ENCODE measurements at places on chromosomes 1 and 21.

DNA sequence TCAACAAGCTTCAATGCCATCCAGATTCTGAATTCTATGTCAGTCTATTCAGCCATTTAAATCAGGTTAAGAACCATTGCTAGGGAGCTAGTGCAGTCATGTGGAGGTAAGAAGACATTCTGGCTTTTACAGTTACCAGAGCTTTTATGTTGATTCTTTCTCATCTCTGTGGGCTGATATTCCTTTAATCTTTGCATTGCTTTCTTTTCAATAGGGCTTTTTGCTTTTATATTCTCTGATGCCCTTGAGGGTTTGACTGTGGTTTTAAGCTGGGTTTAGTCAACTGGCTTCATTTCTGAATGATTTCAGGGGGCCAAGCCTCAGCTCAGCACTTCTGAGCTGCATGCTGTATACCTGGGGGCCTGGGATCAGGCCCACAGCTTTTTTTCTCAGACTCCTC is 51.0 kb upstream of the GORAB start:
- no peak for DNase-seq

GRCh38 chr1:77024500-77024899 is 157.2 kb downstream of the ST6GALNAC5 start:
- no peak for DNase-seq

DNA sequence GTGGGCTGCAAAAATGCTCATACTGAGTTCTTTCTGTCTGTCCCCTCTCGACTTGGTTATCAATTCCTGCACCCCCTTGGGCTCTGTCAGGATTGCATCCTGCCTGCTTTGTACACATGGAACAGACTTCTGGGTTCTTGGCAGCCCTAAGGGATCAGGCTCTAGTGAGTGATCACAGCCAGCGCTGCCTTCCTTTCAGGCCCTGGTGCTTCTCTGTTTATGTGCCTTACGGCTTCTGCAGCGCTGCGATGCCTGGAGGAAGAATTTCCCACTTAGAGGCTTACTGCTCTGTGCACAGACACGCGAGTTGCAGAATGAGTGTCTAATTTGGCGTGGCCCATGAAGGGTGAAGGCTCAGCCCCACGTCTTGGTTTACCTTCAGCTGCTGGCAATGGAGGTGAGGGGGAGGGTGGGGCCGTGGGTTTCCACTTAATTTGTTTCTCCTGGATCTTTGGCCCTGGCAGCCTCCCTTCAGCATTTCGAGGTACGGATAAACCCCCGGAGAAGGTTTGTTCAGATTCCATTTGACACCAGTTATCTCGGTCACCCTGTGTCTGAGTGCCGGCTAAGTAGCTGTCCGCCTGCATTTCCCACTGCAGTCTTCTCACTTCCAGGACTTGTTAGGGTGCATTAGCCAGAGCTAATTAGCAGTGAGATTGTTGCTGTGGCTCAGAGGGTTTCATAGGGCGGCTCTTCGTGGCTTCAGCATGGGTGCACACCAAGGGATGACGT is 227.3 kb downstream of the DYRK1A start:
- no peak for DNase-seq

DNA sequence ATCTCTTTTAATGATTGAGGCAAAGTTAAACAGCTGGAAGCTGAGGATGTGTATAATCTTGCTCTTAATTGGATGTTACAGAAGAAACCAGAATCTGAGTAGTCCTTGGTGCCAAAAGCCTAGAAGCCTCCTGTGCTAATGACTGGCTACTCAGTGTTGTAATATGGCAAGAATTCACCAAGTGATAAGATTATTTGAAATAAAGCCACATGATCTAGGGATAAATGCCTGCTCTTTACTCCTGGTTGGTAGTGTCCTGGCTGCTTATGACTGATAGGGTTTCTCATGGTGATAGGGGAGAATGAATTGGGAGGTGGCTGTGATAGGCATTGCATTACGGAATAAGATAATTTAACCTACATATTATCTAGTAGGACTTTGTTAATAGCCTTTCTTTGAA is 13.6 kb upstream of the MAB21L3 start:
- no peak for DNase-seq

- peak; percentile 20 for DNase-seq
These were observed at the start of gene RAP1GAP for GRCh38 chr1:21669258-21670058. Gene RAP1GAP (minus strand): TSS chr1:21669357. CDS start chr1:21620032, 49,325 bp downstream.

- no peak for DNase-seq
These were observed 44.0 kb upstream of the LMO4 start for GRCh38 chr1:87284456-87285240.

- no peak for DNase-seq
These were observed 17.0 kb upstream of the SUCO start for GRCh38 chr1:172515927-172516326.

GRCh38 chr1:156648496-156648895 is 6.6 kb downstream of the BCAN start:
- DNase-seq, result no peak

- DNase-seq, result peak; percentile 52
These were observed 645 bp downstream of the ATP6V0B start for GRCh38 chr1:43975249-43975961.

DNA sequence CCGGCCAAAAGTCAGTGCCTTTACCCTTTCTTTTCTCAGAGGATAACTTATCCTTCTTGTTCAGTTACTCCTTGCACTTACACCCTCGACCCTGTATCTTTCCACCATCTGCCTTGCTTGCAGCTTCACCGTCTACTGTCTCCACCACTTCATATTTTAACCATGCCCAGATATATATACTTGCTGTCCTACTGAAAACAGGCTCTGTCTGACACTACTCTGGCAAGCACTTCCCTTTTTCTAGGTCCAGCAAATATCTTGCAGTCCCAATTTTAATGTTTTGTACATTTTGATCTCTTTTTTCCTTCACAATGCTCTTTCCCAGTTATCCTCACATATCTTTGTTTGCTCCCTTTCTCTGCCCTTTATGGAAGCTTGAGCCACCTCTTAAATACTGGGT is 308.6 kb downstream of the TPR start:
- DNase-seq, result no peak

DNA sequence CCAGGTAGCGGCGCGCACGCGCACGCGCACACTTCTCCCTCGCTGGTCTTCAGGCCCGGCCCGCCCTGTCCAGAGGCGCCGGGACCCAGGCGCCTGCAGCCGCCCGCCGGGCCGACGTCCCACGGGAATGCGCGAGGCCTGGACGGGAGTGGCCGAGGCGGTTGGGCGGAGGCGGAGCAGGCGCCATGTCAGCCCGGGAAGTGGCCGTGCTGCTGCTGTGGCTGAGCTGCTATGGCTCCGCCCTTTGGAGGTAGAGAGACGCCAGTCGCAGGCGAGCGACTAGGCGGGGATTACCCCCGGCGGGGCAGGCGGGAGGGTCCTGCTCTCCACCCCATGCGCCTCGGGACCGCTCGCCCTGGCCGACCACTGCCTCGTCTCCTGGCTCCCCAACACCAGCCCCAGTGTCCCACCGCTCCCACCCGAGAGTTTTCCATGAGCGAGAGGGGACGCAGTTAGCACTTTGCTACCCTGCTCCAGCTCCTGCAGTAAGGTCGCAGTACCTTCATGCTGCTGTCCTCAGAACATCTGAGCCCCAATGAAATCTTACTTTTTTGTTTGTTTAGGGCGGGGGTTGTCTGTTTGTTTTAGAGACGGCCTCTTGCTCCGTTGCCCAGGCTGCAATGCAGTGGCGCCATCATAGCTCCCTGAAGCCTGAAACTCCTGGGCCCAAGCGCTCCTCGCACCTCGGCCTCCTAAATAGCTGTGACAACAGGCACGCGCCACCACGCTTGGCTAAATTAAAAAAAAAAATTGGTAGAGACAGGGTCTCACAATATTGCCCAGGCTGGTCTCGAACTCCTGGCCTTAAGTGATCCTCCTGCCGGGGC is at the start of gene CATSPERE:
TSS of gene CATSPERE (plus strand) at position 29 of the 827 bp plus-strand sequence. CDS start at position 186, 157 bp downstream.
- DNase-seq, result peak; percentile 77

DNA sequence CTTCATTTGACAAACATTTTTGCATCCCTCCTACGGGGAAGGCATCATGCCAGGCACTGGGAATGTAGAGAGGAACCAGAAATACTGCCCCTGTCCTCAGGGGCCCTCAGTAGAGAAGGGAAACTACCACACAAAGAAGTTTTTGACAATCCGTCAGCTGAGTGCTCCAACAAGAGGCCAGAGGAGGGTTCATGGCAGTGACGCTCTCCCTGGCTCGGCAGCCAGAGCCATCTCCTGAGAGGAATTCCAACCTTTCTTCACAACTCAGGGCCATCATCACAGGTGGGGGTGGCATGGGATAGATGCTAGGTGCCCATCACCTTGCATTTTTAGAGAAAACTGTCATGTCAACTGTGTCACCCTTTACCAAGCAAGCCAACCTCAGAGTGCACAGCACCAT is 154.1 kb downstream of the HIVEP3 start:
- DNase-seq, result no peak

- peak; percentile 83 for DNase-seq
These were observed 6.1 kb downstream of the ADAMTS4 start for GRCh38 chr1:161192476-161193465.

- no peak for DNase-seq
These were observed 616.2 kb upstream of the CAMK1G start for GRCh38 chr1:208967334-208967733.

DNA sequence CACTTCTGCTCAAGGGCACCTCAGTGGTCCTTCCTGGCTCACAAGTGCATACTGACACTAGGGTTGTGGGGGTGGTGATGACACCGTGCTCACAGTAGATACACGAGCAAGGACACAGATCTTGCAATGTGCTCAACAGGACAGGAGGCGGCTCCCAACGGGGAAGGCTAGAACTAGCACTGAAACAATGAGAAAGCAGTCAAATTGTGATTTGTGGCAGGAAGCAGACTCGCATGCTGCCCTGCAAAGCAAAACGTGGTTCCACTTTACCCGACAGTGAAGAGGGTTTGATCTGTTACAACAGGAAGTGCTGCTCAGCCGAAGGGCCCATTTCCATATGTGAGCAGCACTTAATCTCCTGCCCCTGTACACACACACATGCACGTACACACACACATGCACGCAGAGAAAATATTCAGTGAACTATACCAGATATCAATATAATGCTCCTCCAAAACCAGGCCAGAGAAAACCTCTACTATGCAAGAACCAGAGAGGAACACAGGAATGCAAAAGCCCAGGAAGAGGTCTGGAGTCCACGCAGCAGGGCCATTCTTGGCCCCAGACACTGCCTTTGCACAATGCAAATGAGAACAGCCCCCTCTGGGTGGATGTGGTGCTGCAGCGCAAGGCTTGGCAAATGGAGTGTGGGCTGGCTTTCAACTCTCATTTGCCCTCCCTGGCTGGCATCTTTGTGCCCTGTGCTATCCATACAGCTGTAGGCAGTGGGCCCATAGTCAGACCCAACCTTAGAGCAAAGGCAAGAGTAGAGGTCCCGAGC is 47.1 kb downstream of the KANK4 start:
- DNase-seq, result peak; percentile 49

- DNase-seq, result no peak
These were observed 321.7 kb downstream of the HHAT start for GRCh38 chr1:210650403-210650802.

GRCh38 chr1:89686520-89686919 is 53.6 kb downstream of the LRRC8C start:
- no peak for DNase-seq

DNA sequence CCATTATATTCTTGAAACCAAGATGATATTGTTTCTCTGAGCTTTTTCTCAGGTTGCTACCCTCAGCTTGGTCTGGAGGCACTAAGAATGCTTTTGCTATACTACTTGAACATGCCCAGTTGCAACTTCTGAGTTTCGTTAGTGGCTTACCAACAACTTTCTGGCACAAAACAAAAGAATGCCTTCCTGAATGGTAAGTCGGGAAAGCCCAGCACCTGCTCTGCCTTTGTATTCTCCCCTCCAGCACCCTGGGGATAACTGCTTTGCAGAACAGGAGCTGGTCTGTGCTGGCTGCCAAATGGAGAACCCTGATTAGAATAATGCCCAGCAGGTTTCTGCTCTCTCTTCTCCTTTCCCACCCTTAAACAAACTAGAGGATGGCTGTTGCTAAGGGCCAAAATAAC is 149.3 kb downstream of the TGFB2 start:
- DNase-seq, result no peak

- no peak for DNase-seq
These were observed 554.2 kb downstream of the NUF2 start for GRCh38 chr1:163875927-163876320.

DNA sequence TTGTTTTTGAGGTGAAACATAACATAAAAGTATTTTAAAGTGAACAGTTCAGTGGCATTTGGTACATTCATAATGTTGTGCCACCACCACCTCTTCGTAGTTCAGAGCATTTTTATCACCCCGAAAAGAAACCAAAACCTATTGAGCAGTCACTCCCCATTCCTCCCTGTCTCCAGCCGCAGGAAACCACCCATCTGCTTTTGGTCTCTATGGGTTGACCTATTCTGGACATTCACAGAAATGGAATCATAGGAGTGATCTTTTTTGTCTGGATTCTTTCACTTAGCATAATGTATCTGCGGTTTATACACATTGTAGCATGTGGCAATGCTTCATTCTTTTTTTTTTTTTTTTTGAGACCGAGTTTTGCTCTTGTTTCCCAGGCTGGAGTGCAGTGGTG is 141.2 kb downstream of the VPS13D start:
- DNase-seq, result no peak

- DNase-seq, result peak; percentile 24
These were observed 749 bp upstream of the PEX11B start for GRCh38 chr1:145918992-145919939.

GRCh38 chr1:9119745-9120144 is 9.2 kb downstream of the GPR157 start:
- DNase-seq, result no peak

GRCh38 chr1:167871331-167871730 is 42.6 kb downstream of the ADCY10 start:
- DNase-seq, result no peak

GRCh38 chr1:66022904-66023620 is 230.4 kb downstream of the PDE4B start:
- no peak for DNase-seq

DNA sequence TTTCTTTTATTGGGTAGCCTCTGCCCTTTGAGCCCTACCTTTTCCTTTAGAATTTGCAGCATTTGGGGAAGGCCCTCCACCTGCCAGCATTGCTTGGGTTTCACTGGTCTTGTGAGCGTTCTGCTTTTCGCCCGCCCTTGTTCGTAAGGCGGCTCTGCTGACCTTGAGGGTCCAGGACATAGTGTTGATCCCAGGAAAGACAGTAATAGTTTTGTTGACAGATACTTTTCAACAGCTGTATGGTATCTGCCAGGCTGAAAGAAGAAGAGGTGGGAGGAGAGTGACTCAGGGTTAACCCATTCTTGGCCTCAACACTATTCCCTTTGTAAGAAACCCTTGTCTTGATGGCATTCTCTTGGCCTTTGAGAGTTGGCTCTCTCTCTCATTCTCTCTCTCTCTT is 113.4 kb upstream of the SPAG17 start:
- DNase-seq, result no peak

- no peak for DNase-seq
These were observed 13.2 kb downstream of the PSMD4 start for GRCh38 chr1:151267760-151268159.
